ENCODE measurements at places on chromosomes 3 and 15.

DNA sequence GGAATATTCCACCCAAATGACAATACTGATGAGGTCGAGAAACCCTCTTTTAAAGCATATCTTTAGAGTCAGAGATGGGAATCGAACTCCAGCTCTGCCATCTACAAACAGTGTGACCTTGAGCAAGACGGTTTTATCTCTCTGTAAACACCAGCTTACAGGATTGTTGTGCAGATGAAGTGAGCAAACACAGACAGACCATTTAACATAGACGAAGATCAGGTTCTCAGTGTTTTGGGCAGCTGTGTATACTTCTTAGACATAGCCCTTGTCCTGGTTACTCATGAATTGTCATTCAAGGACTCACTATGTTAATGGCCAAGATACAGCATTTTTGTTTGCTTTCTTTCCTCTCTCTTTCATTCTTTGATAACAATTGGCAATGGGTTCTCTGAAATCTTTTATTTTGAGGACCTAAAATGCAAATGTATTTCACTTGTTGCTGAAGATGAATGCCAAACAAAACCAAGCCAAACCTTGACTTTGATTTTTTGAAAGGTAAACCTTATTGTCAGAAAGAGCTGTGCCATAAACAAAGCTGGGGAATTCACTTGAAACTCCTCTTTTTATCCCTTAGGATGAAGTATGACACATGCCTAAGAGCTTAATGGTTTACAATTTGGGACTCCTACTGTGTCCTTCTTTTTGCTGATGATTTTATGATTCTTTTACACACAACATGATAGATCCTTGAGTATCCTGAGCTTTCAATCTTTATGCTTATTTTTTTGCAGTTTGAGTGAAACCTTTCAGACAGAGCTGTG, 250.0 kb upstream of the PDZRN3 start:
- DNase-seq: peak; percentile 56

DNA sequence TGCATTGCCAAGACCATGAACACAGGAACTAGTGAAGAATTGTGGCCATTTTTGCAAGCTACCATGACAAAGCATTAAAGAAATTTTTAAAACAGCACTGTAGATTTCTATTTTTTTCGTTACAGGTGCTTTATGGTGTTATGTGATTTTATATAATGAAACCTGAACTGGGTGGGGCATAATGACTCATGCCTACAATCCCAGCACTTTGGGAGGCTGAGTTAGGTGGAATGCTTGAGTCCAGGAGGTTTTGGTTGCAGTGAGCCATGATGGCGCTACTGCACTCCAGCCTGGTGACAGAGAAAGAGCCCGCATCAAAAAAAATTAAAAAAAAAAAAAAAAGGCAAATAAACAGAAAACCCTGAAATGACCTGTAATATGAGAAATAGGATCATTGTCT, 846.7 kb downstream of the EPHA3 start:
- no peak for DNase-seq

DNA sequence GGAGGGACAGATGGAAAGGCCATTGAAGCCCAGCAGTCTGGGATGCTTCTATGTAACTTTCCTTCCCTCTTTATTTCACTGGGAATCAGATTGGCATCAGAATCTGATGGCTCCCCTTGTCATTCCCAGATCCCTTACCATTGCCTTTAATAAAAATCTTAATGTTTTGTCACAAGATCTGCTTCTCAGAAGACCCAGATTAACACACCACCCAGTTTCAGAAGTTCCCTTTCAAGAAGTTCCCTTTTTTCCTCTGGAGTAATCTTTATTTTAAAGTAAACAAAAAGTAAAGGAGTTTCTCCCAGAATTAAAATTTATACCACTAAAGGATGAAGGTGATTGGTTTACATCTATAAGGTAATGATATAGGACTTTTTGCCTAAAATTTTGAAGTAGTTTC, 76.4 kb downstream of the UBR1 start:
- no peak for DNase-seq

DNA sequence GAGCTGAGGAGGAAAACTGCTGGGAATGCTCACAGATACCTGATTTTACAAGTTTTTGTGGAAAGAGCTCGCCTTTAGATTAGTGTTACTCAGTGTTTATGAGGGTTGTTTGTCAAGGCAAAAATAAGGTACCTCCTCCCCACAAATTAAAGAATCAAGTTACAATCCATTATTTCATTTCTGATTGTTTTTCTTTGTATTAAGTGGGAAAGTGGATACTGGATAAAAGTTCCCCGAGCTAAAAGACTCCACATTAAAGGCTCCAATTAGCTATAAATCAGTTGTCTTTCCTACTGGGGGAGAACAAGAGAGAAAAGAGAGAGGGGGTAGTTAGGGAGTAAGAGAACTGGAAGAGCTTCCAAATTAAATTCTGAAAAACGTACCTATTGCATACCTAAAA, 1.9 kb downstream of the ALDH1A2 start:
- DNase-seq: no peak

DNA sequence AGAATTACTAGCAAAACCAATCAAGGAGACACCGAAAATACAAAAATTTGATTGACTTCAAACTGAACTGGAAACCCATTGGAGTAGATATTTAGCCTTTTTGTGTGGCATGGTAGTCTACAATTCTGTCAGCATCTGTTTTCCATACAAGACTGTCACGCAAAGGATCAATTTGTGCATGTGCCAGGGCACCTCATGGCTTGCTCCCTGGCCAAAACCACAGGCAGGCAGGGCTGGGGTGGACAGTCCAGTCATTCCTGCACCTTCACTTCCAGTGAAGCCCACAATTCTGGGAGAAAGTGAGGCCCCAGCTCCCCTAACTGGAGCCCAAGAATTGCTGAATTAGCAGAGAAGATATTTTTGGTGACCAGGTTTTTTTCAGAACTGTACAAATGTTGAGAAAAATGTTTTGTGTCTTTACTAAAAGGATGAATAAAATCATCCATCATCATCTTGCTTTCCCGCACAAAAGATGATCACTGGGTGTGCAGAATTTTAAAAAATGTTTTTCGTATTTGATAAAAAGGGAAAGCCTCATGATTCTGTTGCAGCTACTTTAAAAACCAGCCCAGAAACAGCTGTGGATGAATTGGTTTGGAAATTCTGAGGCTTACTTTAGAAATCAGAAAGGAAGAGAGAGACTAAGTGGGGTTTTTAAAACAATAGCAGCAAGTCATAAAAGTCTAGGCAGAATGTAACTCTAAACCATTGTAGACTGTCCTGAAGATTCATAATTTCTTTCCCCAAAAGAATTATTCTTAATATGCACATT, 86.4 kb downstream of the PCCB start:
- no peak for DNase-seq

GRCh38 chr3:190048932-190049441, 71.7 kb downstream of the P3H2 start:
- DNase-seq: no peak

DNA sequence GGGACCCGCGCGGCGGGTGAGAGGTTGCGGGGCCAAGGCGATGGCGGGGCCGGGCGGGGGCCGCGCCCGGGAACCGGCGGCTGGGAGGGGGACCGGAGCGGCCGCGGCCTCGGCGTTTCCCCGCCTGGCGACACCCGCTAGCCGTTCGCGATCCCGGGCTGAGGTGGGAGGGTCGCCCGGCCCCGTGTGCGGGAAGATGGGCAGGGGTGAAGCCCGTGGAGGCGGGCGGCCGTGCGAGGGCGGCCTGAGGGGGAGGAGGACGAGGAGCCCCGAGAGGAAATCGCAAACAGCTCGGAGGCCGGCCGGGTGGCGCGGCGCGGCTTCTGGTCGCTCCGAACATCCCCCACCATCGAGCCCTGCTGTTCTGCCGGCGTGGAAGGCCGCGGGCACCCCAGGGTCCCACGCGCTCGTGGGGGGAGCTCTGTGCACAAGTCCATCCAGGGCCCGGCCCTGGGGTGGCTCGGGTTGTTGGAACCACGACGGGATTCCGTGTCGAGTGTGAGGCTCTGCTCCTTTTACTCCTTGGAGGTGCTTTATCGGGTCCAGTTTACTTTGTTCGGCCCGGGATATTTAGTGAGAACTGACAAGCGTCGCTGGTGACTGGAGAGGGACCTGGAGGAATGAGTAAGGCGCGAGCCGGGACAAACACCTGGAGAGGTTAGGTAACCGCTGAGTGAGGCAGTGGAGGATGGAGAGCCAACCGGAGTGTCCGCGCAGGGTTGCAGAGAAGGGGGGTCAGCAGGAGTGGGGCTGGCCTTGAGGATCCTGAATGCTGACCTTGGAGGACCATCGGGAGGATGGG, 728 bp downstream of the CRTC3 start:
- no peak for DNase-seq

GRCh38 chr3:149000206-149000745, 8.9 kb downstream of the GYG1 start:
- no peak for DNase-seq

- DNase-seq: peak; percentile 8
These were observed 45.0 kb upstream of the FGF12 start for GRCh38 chr3:192772240-192772894.

DNA sequence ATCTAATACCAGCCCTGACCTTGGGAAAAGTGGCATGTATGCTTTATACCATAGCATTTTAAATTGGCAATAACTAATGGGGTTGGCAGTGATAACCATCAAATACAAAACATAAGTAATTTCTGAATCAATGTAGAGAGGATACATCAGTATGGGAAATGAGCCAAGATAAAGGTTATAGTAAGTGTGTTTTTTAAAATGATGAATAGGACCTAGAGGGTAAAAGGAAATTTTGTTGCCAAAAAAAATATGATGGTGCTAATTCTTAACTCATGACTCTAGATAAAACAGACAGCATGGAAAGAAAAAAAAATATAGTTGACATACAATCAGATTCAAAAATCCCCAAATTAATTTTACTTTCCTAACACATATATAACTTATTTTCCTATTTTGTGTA, 75.4 kb upstream of the ROBO1 start:
- no peak for DNase-seq

DNA sequence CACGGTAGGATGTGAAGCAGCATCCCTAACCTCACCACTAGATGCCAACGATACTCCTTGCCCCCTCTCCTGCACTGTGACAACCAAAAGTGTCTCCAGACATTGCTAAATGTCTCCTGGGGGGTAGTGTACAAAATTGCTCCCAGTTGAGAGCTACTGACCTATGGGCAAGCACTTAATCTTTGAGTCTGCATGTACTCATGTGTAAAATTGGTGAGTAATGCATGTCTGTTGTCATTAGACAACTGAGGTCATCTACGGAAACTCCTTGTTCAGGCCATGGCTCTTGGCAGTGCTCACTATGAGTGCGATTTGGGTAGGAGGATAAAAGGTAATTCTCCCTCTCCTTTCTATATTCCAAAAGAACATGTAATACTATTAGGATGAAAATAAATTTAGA, 29.2 kb downstream of the PDHB start:
- no peak for DNase-seq

- no peak for DNase-seq
These were observed 471.1 kb downstream of the VGLL3 start for GRCh38 chr3:86519819-86520218.

GRCh38 chr15:82231233-82231632, 31.3 kb downstream of the EFL1 start:
- DNase-seq: no peak
